ENCODE measurements at places on chromosomes 2 and 18.

DNA sequence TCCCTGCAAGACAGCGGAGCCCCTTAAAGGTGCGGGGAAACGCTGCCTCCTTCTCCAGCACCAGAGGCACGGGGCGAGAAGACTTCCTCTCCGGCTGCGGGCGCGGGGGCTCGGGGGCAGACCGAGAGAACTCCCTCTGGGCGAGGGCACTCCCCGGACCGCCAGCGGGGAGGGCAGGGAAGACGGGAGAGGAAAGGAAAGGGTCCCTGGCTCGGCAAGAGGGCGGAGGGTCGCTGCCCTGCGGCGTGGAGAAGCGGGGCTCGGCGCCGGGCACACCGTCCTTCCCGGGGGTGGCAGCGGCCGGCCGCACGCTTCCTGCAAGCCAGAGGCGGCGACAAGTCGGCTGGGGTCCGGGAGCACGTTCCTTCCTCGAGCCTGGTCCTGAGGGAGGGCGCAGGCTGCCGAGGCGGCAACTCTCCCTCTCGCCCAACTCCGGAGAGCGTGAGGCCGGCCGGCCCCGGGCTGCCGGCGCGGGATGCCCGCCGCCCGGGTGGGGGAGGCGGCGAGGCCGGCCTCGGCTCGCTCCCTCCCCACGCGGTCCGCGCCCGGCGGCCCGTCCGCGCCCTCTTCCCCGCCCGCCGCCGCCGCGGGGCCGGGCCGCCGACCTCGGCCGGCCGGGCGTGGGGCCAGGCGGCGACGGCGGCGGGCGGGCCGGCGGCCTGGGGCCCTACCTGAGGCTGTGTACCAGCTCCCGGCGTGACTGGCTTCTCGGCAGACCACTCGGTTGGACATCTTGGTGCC, 1.1 kb downstream of the MEMO1 start:
- DNase-seq = peak; percentile 25

DNA sequence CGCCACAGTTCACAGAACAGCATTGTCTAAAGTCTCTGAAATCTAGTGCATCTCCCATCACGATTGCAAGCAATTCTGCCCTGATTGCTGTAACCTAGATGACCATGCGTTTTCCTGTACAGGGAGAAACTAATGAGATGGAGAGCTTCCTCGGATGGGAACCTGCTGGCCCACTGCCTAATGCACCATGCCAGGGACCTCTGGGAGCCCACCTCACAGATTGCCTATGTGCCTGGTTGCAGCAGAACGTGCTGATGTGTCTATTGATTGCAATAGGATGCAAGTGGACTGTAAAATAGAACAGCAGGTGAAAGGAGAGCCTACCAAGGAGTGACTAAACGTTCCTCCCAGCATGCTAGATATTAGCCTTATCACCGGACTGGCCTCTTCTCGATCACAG, 141.0 kb upstream of the RAB12 start:
- no peak for DNase-seq

- DNase-seq = no peak
Measured at GRCh38 chr2:105839793-105840192, 95.1 kb downstream of the NCK2 start.

- DNase-seq = peak; percentile 9
Measured at GRCh38 chr2:176002688-176003210, 682 bp upstream of the LNPK start.

GRCh38 chr2:26738481-26738880, 25.6 kb upstream of the SLC35F6 start:
- DNase-seq = no peak

DNA sequence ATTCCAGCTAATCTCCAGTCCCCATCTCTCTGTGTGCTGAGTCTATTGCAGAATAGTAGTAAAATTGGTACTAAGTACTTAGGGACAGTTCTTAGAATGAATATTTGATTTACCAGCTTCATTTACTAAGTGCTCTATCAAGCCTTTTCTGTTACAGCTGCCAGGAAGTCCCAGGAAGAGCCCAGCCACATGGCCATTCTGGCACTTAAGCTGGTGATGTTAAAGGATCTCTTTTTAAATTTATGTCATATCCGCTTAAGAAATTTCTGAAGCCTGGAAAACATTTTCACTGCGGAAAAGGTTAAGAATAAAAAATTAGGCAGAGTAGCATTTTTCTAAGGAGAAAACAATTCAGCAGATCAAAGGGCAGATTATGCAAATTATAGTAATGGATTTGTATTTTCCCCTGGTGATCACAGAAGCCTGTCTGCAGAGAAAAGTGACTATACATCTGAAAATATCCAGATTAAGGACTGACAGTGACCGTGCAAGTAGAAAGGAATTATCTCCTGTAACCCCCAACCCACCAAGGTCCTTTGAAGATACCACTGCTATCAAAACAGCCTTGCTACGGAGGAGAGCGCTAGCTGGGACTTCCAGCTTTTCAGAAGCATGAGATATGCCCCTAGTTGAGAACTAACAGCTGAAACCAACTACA, 260.8 kb downstream of the SH3BP4 start:
- no peak for DNase-seq

DNA sequence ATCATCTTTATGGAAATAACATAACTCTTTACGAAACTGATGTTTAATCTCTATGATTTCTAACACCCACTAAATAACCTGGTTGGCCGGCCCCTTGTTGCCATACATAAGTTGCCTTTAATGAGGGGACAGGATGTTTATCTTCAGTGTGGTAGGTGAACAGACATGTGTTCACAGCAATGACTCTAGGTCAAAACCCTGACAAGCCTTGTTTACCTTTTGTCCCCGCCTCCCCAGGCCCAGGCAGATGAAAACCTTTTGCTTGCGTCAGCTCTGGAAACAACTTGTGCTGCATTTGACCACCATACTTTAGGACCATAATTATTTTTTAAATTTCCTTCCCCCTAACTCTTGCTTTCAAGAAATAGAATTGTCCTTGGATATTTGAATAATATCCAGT, 2.9 kb upstream of the DSG4 start:
- DNase-seq = no peak

DNA sequence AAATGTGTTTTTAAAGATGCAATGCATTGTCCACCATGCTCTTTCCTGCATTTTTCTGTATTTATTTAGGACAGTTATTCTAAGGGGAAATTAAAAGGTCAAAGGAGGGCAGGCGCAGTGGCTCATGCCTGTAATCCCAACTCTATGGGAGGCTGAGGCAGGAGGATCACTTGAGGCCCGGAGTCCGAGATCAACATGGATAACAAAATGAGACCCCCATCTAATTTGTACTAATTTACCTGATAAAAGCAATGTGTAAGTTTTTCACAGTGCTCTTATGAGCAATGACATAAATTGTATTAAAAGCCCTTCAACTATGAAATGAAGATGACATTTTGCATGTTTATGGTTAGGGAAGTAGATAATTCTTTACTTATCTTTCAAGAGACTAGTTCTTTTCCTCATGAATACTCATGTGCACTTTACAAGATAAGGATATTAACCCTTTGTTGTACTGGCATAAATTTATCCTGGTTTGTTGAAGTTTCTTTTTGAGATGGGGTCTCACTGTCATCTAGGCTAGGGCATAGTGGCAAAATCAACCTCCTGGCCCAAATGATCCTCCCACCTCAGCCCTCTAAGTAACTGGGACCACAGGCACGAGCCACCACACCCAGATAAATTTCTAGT, 9.7 kb downstream of the HSBP1L1 start:
- DNase-seq = no peak

GRCh38 chr2:234512884-234513669, 16.2 kb upstream of the ARL4C start:
- DNase-seq = no peak

- no peak for DNase-seq
Measured at GRCh38 chr2:16154501-16155280, 214.3 kb downstream of the MYCN start.

GRCh38 chr2:170815746-170816503, 762 bp upstream of the GAD1 start:
- peak; percentile 47 for DNase-seq

DNA sequence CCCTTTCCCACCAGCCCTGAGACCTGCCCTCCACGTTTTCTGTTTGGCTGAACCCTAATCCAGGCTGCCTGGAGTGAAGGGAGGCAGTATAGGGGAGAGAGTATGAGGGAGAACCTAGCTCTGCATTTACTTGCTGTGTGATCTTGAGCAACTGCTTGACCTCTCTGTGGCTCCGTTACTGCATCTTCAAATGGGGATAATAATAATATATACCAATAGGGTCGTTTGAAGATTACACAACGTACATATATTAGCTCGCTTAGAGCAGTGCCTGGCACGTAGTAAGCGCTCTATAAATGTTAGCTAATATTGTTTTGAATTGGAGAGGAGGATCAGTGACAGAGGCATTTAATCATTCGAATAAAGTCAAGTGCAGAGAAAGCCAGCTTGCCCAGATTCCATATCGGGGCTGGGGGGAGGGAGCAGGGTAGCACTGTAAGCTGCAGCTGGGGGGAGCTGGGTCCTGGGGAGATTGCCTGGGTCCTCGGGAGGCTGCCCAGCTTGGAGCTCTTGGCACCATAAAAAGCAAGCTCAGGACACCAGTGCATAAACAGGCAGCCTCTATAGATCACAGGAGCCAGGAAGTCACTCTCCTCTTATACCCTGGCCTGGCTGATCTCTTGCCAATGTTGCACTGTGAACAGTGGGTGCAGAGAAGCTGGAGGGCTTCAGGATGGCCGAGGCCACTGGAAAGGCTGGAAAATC, 19.1 kb downstream of the KCNK3 start:
- no peak for DNase-seq

- DNase-seq = no peak
Measured at GRCh38 chr2:20565623-20566236, 85.2 kb downstream of the HS1BP3 start.

GRCh38 chr18:13416208-13416607, 197.6 kb downstream of the LDLRAD4 start:
- no peak for DNase-seq

GRCh38 chr2:179936141-179936540, 71.0 kb downstream of the CWC22 start:
- DNase-seq = peak; percentile 7

DNA sequence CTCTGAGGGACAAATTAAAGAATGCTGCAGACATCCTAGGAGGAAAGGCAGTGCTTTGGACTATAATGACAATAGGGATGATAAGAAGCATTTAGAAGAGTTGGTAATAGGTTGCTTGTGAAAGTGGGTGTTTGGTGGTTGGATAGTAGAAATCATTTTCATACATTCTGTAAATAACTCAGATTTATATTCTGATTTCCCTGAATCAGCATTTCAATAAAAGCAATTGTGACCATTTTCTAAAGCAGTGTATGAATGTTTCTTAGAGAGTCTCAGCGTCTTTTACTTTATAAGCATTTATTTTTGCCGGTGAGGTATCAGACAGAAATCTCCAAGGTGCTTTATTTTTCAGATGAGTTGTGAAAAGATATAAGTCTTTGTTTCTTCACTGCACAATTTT, 1099.0 kb upstream of the LRRTM1 start:
- DNase-seq = no peak

DNA sequence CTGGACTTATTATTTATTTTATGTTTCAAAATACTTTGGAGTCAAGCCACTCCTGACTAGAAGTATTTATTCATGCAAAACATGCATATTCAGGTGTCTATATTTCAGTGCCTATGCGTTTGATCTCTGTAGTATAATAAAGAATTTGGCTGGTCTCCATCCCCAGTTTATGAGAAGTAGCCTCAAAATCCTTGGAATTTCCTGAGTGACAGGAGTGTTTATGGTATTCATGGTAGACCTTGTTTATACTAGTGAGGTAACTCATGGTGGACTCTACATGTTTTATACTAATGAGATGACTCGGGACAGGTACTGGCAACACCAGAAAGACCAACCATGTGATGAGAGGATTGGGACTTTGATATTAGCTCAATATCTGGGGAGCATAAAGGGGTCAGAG, 43.9 kb upstream of the CSRNP3 start:
- no peak for DNase-seq

DNA sequence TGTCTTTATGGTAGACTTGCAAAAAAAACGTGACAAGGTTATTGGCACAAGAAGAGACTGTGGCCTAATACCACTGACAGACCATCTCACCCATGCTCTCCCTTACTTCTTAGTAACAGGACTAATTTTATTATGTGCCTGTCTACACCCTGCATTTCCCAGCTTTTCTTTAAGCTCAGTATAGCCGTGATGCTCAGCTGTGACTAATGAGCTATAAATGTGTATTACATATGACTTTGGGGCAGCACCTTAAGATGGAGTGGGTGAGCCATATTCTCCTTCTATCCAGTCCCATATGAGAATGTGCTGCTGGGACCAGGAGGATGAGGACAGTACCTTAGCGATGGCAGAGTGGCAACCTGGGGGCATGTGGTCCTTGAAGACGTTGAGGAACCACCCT, 293.5 kb downstream of the RNF144A start:
- peak; percentile 45 for DNase-seq

DNA sequence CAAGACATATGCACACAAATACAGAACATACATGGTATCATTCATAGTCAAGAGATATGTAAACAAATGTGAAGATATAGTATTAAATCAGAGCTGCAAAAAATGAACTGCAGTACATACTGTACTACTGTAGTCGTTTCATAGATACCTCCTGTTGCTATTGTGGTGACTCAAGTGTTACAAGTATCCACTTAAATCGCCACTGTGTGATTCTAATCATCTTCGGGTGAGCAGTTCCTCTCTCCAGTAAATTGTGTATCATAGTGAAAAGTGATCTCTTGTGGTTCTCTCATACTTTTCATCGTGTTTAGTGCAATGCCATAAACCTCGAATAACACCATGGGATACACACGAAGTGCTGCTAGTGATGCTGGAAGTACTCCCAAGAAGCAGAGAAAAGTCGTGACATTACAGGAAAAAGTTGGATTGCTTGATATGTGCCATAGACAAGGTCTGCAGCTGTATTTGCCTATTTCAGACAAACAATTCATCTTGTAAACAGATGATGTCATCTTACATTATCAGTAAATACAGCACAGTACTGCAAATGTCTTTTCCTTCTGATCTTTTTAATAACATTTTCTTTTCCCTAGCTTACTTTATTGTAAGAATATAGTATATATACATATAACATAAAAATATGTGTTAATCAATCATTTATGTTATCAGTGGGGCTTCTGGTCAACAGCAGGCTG, 222.2 kb downstream of the BCL11A start:
- DNase-seq = peak; percentile 32

GRCh38 chr2:234137400-234138014, 87.0 kb downstream of the SPP2 start:
- peak; percentile 54 for DNase-seq
